HCEC 1CT (cell line): ENCODE measurements at places on chromosomes 16 and 17.

DNA sequence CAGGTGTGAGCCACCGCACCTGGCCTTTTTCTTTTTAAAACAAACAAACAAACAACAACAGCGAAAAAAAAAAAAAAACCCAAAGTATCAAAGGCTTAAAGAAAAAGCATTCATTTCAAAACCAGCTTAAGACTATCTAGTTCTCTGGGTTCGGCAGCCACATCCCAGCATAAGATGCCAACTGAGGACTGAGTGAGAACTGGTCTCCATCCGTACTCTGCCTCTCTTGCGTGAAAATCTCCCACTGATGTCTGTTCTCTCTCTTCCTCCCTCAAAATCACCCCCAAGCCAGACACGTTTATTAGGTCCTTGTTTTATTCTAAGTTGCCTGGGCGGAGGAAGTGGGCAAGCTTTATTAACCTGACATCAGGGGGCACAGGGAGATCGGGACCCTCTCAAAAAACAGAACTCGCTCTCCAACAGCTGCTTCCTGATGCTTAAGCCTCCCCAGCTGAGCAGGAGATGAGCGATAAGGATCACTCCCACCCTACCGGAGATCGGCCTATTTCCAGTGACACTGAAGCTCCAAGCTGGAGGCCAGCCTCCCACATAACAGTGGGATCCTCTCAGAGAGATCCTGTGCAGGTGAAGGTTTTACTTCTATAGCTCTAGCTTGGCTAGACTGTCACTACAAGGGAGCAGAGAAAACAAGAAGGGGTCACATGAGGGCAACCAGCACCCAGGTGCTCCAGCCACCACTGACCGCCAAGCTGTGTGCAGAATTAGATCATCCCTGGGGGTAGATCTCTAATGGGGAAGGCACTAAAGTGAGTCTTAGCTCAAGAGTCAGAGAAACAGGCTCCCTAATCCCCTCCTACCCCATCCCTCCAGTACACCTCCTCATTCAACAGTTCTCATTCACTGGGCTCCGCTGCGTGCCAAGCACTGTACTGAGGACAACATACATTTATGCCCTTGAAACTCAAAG is 13.6 kb downstream of the CDC42EP4 start:
- DNase-seq = no peak

DNA sequence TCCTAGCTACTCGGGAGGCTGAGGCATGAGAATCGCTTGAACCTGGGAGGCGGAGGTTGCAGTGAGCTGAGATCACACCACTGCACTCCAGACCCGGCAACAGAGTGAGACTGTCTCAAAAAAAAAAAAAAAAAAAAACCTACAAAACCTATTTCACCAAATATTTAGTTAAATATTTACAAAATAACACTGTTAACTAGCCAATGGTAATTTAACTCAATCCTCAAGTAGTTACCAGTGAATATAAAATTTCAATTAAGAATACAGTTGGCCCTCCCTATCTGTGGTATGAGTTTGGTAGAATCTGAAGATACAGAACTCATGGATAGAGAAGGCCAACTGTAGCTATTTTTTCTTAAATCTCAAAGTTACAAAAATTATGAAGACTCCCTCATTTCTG is 247.4 kb downstream of the SOX9 start:
- no peak for DNase-seq

GRCh38 chr16:84617041-84617790 is 662 bp downstream of the COTL1 start:
- peak; percentile 28 for DNase-seq

DNA sequence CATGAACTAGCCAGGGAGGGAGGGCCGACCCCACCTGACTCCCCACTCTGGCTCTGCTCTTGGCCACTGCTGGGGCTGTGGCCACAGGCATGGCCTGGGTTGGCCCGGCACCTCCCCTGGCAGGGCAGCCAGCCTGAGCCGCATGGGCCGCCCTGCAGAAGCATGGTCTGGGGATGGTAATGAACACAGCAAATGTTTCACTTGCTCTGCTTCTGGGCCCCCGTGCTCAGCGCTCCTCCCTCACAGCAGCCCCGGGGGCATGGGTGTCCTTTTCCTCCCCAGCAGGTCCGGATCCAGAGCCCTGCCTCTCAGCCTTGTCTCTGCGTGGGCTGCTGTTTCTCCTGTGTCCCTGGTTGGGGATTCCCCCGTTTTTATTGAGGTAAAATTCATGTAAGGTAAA is 30.9 kb upstream of the KCNJ12 start:
- no peak for DNase-seq

DNA sequence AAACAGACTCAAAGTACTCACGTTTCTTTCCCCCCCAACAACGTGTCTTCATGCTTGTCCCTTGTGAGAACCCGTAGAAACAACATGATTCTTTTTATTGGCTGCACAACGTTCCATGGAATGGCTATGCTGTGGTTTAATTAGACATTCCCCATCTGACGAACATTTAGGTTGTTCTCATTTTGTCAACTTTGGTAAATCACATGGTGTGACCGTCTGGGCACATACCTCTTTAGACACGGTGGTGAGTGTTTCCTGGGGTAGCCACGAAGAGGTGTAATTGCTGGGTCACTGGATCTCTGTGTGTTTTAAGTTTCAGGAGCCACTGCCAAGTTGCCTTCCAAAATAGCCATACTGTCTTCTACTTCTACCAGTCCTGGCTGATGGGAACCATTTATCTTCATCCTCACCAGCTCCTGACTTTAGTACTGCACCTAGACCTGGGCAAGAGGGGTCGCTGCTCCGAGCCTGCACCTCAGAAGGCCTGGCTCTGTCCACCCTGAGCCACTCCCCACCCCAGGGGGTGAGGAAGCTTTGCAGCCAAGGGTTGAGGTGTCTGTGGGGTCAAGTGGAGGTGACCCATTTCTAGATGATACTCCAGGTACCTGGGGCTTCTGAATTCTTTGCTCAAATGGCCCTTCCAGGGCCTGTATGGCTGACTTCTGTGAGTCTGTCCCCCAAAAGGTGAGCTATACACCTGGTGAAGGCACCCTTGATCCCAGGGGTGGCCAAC is 84.7 kb downstream of the IRX5 start:
- no peak for DNase-seq
